Fibroblast of skin of left biceps (primary cell): ENCODE measurements at places on chromosomes 16 and 17.

GRCh38 chr17:42651392-42651791 is 7.7 kb upstream of the TUBG2 start:
- no peak for DNase-seq

- no peak for DNase-seq
Measured at GRCh38 chr17:67575325-67575724, 142.4 kb upstream of the NOL11 start.

DNA sequence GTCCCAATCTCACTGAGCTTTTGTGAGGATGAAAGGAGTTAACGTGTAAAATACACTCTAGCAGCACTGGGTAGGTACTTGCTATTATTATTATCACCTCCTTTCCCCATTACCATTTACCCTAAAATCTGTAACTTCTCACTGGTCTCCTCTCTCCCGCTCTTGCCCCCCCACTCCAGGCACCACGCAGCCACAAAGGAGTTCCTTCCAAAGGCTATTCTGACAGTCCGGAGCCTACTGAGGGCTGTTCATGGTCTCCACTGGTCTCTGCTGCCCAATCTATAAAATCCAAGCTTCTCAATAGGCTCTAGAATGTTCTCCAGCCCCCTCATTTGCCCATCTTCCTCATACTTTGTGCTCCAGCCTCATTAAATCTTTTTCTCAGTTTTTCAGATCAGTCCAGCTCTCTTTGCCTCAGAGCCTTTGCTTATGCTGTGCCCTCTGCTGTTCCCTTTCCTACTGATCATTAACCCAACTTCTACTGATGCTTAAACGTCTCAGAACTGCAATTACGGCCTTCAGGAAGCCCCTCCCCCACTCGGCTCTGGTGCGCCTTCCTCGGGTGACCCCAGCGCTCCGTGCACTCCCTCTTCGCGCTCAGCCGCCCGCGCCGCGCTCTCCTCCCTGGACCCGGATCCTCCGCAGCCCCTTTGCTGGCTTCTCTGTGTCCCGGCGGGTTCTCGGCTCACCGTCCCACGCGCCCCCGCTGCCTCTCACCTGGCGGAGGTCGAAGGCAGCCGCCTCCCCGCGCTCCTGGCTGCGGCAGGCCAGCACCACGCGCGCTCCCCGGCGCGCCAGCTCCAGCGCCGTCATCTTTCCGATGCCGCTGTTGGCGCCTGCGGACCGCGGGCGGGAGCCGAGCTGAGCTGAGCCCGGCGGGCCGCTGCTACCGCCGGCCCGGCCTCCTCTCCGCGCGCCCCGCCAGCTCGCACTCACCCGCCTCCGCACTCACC is 737 bp downstream of the DHRS13 start:
- no peak for DNase-seq

DNA sequence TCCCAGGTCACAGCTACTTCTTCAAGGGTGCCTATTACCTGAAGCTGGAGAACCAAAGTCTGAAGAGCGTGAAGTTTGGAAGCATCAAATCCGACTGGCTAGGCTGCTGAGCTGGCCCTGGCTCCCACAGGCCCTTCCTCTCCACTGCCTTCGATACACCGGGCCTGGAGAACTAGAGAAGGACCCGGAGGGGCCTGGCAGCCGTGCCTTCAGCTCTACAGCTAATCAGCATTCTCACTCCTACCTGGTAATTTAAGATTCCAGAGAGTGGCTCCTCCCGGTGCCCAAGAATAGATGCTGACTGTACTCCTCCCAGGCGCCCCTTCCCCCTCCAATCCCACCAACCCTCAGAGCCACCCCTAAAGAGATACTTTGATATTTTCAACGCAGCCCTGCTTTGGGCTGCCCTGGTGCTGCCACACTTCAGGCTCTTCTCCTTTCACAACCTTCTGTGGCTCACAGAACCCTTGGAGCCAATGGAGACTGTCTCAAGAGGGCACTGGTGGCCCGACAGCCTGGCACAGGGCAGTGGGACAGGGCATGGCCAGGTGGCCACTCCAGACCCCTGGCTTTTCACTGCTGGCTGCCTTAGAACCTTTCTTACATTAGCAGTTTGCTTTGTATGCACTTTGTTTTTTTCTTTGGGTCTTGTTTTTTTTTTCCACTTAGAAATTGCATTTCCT is 3.4 kb upstream of the LPCAT2 start:
- no peak for DNase-seq

GRCh38 chr17:6940186-6940649 is 55.6 kb upstream of the ALOX12 start:
- DNase-seq = no peak

- DNase-seq = no peak
Measured at GRCh38 chr17:7167832-7168231, 11.3 kb downstream of the ASGR1 start.

- DNase-seq = no peak
Measured at GRCh38 chr17:50056217-50056960, 479 bp downstream of the ITGA3 start.

DNA sequence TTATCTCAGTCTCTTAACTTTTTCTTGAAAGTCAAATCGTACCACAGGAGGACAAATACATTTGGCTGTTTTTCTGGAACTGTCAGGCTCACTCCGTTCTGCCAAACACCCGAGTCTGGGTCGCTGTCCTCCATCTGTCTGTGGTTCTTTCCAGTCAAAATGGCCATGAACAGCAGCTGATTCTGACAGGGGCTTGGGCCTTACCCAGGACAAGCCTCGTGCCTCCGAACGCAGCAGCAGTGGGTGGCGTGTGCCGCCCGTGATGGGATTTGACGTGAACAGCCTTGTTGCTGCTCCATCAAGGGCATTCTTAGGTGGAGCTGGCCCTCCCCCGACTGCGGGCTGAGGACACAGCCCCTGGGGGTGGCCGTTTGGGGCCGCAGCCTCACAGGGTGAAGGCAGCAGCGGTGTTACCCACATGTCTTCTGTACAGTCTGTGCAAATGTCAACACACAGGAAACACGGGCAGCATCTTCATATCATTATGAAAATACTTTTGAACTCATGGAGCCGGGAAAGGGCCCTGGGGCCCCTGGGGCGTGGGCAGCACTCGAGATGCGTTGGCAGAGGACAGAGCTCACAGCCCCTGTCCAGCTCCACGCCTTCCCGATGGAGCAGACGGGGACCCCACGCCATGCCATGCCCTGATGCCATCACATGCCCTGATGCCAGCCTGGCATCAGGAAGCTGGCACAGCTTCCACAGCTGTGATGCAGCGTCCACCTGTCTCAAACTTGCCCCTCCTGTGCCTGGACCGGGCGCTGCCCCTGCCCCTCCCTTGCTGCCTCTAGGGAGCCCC is 8.6 kb upstream of the ACSF3 start:
- no peak for DNase-seq

DNA sequence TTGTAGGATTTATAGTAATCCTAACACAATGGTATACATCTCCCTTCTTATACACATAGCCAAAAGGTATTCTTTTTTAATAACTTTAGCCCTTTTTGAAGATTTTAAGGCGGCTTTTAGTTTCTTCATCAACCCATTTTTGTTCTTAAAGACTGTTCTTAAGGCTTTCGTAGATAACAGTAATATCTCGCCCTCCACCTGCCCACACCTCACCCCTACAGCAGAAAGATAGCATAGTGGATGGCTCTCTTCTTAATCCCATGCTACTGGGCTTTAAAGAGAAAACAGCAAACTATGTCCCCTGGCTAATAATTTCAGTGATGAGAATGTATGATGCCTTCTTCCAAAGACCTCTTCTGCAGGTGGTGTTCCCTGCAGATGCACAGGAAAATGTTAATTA is 8.6 kb downstream of the IGSF6 start:
- DNase-seq = no peak

GRCh38 chr17:49739641-49740271 is 24.2 kb downstream of the FAM117A start:
- DNase-seq = no peak

DNA sequence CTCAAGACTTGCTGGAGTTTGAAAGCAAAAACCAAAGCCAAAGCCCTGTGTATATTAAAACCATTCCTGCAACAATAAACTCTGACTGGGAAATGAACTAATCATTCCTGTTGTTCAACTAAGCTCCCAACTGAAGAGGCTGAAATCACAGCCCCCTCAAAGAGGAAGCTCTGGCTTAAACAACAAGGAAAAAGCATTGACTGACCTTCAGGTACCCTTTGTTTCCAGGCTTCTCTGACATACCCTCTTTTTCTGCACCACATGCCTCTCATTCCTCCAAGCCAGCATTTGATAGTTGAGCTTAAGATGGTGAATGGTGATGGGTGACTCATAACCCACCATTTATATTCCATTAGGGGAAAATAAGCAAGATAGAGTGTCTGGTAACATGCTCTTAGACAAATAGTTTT is 470.9 kb upstream of the SOX9 start:
- DNase-seq = peak; percentile 38

GRCh38 chr17:43360376-43360738 is 38.4 kb upstream of the ARL4D start:
- peak; percentile 57 for DNase-seq

DNA sequence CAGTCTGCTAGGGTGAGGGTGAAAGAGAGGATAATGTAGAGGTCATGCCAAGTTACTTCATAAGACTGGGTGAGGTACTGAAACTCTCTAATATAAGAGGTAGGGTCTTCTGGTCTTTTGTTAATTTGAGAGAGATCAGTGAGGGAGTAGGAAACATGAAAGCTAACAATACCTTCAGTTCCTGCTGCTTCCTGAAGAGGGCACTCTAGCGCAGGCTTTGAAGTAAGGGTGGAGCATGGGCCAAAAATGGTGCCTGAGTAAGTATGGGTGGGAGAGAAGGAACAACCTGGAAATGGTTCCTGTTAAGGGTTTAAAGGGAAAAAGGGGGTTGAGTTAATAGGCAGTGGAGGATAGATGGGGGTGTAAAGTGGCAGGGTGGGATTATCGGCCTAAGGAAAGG is 2449.5 kb downstream of the TP53TG3F start:
- DNase-seq = no peak

GRCh38 chr17:73090396-73091202 is 1.9 kb downstream of the SLC39A11 start:
- no peak for DNase-seq

GRCh38 chr17:51270636-51271035 is 10.3 kb downstream of the UTP18 start:
- no peak for DNase-seq

DNA sequence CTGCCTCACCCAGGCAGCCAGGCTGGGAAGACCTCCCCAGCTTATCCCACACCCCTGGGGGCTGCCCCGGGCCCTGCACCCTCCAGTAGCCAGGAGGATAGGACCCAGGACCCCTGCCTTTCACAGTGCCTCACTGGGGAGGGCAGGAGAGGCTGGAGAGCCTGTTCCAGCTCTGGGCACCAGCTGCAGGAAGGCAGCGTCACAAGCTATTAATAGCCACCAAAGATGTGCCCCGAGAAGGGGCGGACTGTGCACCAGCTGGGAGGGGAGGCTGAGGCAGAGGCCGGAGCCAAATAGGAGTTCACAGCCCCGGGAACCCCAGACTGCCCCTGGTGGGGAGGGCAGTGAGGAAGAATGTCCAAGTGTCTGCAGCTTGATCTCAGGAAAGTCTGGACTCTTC is 8.8 kb downstream of the SBK1 start:
- DNase-seq = no peak

GRCh38 chr16:12228602-12229499 is 252.3 kb downstream of the SNX29 start:
- no peak for DNase-seq

GRCh38 chr16:66135838-66136237 is 230.7 kb upstream of the CDH5 start:
- no peak for DNase-seq

DNA sequence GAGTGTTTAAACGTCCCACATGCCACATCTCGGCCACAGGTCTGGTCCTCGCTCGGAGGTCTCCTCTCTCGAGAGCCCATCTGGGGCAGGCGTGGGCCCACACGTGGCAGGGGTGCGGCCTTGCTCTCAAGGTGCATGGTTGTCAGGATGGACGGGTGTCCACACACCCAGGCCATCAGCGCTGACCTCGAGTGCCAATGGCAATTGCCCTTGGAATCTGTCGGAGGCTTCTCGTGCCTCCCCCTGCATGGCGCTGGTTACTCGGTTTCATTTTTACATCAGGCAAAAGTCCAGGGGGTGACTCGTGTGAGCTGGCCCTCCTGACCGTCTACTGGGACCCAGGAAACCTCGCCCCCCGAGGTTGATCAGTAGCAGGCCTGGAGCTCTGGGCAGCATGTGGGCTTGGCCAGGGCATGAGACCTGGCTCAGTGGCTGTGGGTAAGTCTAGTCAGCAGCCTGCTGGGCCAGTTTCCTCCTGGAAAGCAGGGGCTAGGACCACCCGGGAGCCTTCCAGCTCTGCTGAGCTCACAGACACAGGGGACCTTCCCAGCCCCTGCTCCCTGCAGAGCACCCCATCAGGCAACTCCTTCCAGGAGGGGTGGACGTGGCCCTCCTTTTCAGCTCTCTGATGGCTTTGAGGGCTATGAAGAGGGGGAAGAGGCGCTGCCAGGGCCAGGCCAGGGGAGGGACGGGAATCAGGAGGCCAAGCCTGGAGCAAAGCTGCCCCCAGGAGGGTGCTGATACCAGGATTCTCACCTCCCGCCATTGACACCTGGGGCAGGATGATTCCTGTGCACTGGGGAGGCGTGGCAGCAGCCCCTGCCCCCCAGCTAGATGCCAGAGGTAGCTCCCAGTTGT is 3.7 kb upstream of the ZNF469 start:
- DNase-seq = no peak

- no peak for DNase-seq
Measured at GRCh38 chr16:1331712-1332617, 1.5 kb upstream of the BAIAP3 start.

DNA sequence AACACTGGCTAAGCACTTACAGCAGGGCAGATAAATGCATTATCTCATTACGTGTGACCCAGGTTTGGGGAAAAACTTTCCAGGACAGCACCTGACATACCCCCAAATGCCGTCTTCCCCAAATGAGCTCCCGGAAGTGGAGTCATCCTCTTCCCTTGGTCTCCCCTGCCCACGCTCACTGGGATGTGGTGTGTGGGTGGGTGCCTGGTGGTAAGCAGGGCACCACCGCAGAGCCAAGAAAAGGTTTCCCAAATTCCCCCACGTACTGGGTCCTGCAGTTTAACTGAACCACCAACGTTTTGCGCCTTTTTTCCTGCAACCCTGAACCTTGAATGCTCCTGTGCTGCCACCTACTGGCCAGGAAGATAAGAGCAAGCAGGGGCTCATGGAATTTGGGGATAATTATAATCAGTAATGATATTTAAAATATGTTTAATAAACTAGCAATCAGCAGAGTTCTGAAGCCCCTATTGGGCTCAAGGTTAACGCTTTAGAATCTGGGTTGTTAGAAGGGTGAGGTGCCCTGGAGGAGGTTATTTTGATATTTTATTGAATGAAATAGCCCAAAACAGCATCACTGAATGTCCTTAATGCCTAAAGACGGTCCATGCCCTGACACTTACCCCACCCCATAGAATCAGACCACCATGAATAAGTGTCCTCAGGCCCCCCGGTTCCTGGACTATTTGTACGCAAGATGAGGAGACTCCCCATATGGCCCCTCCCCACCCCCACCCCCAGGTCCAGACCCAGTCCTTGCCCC is 8.0 kb downstream of the SPPL2C start:
- no peak for DNase-seq

DNA sequence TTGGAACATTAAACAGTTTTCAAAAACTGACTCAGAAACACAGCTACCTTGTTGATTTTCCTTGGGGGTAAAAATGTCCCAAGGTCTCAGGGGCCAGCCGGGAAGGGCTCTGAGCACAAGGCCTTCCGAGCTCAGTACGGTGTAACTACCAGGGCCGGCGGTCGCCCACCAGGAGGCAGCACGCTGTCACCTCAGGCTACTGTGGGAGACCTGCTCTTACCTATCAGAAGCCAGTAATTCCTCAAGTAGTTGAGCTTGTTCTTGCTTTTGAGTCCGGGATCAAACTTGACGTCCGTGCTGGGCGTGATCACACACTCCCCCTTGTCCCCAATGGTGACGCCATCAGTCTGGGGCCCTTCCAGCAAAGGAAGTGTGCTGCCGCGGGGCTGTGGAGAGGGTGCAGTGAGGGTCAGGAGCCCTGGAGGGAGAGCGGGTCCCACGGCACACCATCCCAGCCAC is 43.4 kb upstream of the ICAM2 start:
- DNase-seq = no peak
